ENCODE measurements at places on chromosomes 6 and 20.

GRCh38 chr6:41379306-41379705, 43.9 kb downstream of the NCR2 start:
- DNase-seq, result no peak

DNA sequence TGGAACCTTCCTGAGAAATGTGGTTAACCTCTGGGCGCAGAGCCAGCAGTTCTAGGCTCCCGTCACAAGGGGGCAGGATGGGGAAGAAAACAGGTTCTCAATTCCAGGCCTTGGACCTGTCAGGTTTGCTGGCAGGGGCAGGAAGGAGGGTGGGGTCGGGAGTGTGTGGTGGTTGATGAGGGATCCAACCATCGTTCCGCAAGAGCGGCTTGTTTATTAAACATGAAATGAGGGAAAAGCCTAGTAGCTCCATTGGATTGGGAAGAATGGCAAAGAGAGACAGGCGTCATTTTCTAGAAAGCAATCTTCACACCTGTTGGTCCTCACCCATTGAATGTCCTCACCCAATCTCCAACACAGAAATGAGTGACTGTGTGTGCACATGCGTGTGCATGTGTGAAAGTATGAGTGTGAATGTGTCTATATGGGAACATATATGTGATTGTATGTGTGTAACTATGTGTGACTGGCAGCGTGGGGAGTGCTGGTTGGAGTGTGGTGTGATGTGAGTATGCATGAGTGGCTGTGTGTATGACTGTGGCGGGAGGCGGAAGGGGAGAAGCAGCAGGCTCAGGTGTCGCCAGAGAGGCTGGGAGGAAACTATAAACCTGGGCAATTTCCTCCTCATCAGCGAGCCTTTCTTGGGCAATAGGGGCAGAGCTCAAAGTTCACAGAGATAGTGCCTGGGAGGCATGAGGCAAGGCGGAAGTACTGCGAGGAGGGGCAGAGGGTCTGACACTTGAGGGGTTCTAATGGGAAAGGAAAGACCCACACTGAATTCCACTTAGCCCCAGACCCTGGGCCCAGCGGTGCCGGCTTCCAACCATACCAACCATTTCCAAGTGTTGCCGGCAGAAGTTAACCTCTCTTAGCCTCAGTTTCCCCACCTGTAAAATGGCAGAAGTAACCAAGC, 29.6 kb downstream of the SRSF3 start:
- peak; percentile 76 for DNase-seq

GRCh38 chr20:20786428-20786827, 74.0 kb upstream of the RALGAPA2 start:
- DNase-seq, result no peak

GRCh38 chr6:136685540-136686108, 106.7 kb downstream of the MAP3K5 start:
- DNase-seq, result no peak

DNA sequence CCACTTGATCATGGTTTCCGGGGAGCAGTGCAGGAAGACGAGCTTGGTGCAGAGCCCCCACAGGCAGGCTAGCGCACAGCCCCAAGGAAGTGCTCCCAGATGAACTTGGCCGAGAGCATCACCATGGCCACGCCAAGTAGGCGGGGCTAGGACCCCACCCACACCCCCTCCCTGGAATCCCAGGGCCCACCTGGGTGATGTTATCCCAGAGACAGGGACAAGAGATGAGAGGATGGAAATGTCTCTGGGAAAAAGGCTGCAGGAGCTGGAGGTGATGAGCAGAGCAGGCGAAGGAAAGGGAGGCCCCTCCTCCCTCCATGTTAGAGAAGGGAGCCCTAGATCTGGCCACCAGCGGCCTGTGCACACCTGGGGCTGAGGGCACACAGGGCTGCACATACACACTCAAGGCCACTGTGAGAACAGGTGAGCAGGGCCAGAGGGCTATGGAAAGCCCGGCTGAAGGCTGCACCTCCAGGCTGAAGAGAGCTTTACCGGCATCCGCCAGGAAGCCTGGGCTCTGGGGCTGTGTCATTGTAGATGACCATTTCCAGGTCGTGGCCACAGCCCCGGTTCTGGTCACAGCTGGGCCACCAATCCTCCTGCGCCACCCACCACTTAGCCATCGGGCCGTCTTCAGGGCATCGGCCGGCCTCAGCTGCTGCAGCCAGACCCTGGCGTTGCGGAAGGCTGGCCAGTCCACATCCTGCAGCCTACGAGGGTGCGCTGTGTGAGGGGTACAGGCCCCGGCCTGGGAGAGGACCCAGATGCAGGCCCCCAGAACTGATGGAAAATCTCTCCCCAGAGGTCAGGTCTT, 24.9 kb downstream of the NPEPL1 start:
- no peak for DNase-seq

- no peak for DNase-seq
These were observed 529.9 kb downstream of the MMUT start for GRCh38 chr6:48933136-48933535.

DNA sequence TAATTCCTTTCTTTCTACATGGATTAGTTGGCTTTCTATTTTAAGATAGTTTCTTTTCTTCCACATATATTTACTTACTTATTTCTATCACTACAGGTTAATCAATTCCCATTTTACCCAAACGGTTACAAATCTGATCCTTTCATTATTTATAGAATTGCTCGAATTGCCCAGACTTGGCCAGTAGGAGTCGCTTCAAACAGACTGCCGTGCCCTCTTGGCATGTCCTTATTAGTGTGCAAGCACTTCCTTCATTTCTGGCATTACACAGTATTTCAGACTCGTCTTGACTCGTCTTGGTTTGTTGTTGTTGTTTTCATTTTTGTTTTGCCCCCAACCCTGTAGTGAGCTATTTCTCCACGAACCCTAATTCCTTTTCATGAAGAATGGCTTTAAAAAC, 74.6 kb downstream of the SAMD3 start:
- no peak for DNase-seq

Measured in activated T-cell treated with anti-CD3 and anti-CD28 coated beads for 4 hours (primary cell).